ENCODE measurements at places on chromosomes 6 and 20. TPM values are rescaled to one million over a fixed set of nuclear protein-coding genes. Genes with fewer than 3 reads are reported as not detected.

Gene NUS1
- 31.4 TPM for total RNA-seq

Gene SAMD3
- not detected for total RNA-seq

Gene PLCB1
- total RNA-seq: 0.58 TPM

Gene TAAR2
- not detected for total RNA-seq

Gene ATP9A
- 11.1 TPM for total RNA-seq

Gene STX11
- total RNA-seq: 2.0 TPM

All from A549 treated with GW870086 at 1 μM for 4 hours (cell line).